ENCODE measurements at places on chromosomes 2 and 18. TPM values are rescaled to one million over a fixed set of nuclear protein-coding genes. Genes with fewer than 3 reads are reported as not detected.

The MAP4K3 gene
- total RNA-seq: 20.3 TPM

The PDE1A gene
- total RNA-seq: not detected

The COL4A4 gene
- total RNA-seq: 0.31 TPM

The NPHP1 gene
- 0.24 TPM for total RNA-seq

The PDE11A gene
- not detected for total RNA-seq

The RAX gene
- not detected for total RNA-seq

- DNase-seq: no peak
- H3K27me3 ChIP-seq: no peaks in the 10 kb centered on the region
- H3K27ac ChIP-seq: no peak overlapping the region
These were observed 107.8 kb downstream of the NDUFA10 start for GRCh38 chr2:239917125-239917956.

DNA sequence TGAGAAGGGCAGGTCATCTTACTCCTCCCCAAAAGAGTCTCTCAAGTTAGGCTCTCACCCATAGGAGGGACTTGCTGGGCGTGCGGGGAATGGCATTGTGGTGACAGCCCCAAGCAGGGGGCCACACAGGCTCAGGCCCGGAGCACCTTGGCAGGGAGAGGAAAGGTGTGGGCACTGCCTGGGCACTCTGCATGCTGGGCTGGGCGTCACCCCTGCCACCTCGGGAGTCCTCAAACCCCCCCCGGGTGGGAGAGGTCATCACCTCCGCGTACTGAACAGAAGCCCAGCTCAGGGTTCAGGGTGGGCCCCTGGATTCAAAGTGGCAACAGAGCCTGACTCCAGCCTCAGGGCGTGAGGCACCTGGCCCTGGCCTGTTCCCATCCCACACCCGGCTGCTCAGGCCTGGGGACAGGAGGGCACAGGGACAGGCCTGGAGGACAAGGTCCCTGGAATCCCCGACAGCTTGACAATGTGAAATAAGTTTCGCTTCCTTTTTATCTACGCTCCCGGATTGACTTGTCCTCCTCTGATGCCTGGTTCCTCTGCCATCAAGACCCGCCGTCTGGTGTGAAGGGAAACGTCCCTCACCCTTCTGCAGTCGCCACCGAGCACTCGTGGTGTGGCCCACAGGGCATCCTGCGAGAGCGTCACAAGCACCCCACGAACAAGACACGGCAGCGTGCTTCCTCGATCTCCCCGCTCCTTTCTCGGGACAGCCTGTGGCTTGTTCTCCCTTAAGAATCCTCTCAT is 97.8 kb downstream of the HDAC4 start:
- no peak overlapping the region for H3K4me3 ChIP-seq
- H3K27ac ChIP-seq: no peak overlapping the region
- H3K27me3 ChIP-seq: no peaks in the 10 kb centered on the region

DNA sequence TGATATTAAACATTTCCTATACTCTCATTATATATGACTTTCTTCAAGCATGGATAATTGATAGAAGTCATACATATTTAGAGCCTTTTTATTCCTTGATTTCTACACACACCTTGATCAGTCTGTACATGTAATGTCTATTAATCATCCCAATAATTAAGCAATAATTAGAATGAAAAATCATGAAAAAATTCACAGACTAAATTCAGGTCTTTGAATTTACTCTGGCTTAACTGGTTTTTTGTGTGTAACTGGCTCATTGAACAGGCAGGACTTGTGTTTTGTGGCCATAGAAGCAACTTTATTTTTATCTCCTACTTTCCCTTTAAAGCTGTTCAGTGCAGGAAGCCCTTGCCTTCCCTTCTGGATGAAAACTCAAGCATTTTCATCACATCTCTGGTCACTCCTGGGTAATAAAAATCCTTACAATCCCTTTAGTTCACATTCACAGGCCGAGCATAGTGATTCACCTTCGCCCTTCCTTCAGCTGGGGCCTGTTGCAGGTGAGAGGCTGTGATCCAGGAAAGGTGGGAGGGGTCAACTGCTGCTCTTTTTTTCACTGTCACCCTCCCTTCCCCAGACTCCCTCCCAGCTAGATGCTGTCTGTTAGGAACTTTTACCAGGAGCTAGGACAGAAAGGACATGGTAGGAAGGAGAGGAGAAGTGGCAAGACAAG is 58.0 kb upstream of the ITSN2 start:
- no peak overlapping the region for H3K4me3 ChIP-seq
- H3K27me3 ChIP-seq: no peaks in the 10 kb centered on the region
- H3K36me3 ChIP-seq: no peaks in the 10 kb centered on the region
- H3K4me1 ChIP-seq: no peaks in the 10 kb centered on the region
- DNase-seq: no peak
- no peak overlapping the region for H3K27ac ChIP-seq

GRCh38 chr2:196610796-196611195 is 28.7 kb upstream of the CCDC150 start:
- no peak for DNase-seq
- H3K4me3 ChIP-seq: no peak overlapping the region
- H3K27ac ChIP-seq: no peak overlapping the region
- H3K36me3 ChIP-seq: no peaks in the 10 kb centered on the region

DNA sequence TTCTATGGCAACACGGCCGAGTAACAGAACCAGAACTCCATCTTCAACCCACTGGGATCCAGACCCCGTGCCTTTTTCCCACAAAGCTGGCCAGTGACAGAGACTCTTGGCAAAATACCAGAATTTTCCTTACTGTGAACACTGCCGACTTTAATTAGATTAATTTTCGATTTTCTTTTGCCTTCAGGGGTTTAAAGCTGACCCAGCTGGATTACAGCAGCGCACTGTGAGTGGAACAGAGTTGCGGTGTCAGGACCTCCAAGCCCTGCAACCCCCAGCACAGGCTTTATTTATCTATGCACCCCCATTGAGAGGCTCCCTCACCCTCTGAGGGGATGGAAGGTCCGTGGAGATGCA is 36.4 kb downstream of the CTIF start:
- no peaks in the 10 kb centered on the region for H3K36me3 ChIP-seq
- H3K4me1 ChIP-seq: no peaks in the 10 kb centered on the region
- H3K4me3 ChIP-seq: no peak overlapping the region
- H3K27ac ChIP-seq: no peak overlapping the region
- DNase-seq: no peak
- H3K27me3 ChIP-seq: no peaks in the 10 kb centered on the region

DNA sequence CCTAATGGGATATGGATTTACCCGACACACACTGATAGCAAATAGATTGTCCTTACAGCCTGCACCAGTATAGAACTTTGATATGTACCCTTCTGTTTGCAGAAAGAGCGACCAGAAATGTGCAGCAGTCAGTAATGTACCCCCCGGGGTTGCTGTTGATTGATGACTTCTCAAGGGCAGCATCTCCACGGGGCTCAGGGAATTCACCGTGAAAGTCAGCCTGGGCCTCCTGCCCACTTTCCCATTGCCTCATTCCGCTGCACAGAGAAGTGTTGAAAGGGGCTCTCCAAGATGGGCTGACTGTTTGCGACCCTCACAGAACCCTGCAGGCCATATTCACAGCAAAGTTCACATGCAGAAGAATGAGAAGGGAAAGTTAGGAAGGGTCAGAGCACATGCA is 241.3 kb downstream of the PRKCE start:
- H3K27me3 ChIP-seq: no peaks in the 10 kb centered on the region
- no peak overlapping the region for H3K4me3 ChIP-seq
- no peak overlapping the region for H3K27ac ChIP-seq
- H3K4me1 ChIP-seq: peaks cover 50% of the 10 kb centered on the region
- no peaks in the 10 kb centered on the region for H3K36me3 ChIP-seq

GRCh38 chr2:59570818-59571217 is 982.6 kb downstream of the BCL11A start:
- H3K4me3 ChIP-seq: no peak overlapping the region
- no peaks in the 10 kb centered on the region for H3K27me3 ChIP-seq
- DNase-seq: no peak
- H3K36me3 ChIP-seq: no peaks in the 10 kb centered on the region
- no peak overlapping the region for H3K27ac ChIP-seq
